Uterus (tissue), 4 donors: ENCODE measurements at places on chromosomes 11 and 22. TPM values are rescaled to one million over a fixed set of nuclear protein-coding genes. Genes with fewer than 3 reads are reported as not detected.

Gene MPST
- total RNA-seq = 40.8 TPM

Gene HTR3A
- total RNA-seq = not detected

Gene BAD
- 62.5 TPM for total RNA-seq

Gene TECTA
- 2.8 TPM for total RNA-seq

Gene MS4A15
- total RNA-seq = not detected

Gene MFRP
- total RNA-seq = not detected

- H3K27ac ChIP-seq = no peak overlapping the region
- no peaks in the 10 kb centered on the region for H3K36me3 ChIP-seq
- no peak for DNase-seq
- no peaks in the 10 kb centered on the region for H3K27me3 ChIP-seq
These were observed 192.5 kb upstream of the SNX19 start for GRCh38 chr11:131108760-131109159.

DNA sequence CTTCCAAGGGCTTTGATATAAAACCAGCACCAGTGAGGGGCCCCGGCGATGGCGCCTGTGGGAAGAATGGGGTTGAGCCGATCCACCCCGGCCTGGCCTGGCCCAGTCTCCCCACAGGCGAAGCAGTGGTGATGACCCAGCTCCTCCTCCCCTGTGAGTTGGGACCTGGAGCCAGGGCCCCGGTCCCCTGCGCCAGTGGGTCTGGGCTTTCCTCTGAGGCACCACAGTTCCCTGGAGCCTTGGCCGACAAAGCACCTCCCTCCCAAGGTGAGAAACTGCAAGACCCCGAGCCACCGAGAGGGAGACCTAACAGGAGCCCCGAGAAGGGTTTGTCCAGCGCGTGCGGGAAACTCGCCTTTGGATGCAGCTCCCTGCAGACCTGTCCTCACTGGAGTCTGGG, 942.9 kb downstream of the BRD1 start:
- no peaks in the 10 kb centered on the region for H3K27me3 ChIP-seq
- H3K27ac ChIP-seq = no peak overlapping the region
- DNase-seq = no peak
- no peaks in the 10 kb centered on the region for H3K36me3 ChIP-seq
- H3K4me1 ChIP-seq = no peaks in the 10 kb centered on the region

GRCh38 chr22:17217179-17217578, 2.1 kb downstream of the ADA2 start:
- H3K4me3 ChIP-seq = no peak overlapping the region
- H3K27ac ChIP-seq = no peak overlapping the region
- H3K4me1 ChIP-seq = no peaks in the 10 kb centered on the region
- no peaks in the 10 kb centered on the region for H3K27me3 ChIP-seq

DNA sequence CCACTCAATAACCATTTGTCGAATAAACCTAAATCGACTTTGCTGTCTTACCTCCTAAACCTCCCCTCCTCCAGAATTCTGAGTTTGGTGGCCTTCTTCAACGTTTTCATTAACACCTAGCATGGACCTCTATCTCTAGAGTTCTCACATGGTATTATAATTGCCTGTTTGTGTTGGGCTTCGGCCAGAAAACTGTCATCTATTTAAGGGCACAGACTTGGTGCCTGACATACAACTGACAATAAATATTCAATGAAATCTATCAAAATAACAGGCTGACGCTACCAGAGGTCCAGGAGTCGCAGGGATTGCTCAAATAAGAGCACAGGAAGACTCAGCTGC, 687 bp downstream of the ALKBH8 start:
- H3K27ac ChIP-seq = no peak overlapping the region
- no peaks in the 10 kb centered on the region for H3K27me3 ChIP-seq
- H3K4me3 ChIP-seq = peak overlapping the region; percentile 78
- no peaks in the 10 kb centered on the region for H3K36me3 ChIP-seq
- H3K4me1 ChIP-seq = no peaks in the 10 kb centered on the region

DNA sequence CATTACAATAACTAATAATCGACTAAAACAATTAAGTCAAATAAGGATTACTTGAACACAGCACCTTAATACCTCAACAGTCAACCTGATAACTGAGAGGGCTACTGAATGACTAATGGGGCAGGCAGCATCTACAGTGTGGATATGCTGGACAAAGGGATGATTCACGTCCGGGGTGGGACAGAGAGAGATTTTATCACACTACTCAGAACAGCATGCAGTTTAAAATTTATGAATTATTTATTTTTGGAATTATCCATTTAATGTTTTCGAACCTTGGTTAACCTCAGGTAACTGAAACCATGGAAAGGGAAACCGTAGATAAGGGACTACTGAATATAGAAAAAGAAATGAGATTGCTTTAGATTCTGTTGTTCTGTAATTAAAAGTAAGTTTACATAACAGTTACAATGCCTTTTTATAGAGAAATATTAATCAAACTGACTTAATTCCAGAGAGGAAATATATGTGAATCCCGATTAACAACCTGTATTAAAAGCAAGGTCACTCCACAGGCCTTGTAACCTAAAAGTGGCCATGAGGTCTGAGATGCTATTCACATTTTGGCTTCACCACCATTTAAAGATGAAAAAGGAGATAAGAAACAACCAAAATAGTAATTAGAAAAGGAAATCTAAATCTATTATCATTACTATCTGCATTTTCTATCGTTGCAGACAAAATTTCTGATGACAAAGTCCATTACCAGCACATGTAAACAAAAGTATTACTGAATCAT, 119.0 kb upstream of the TP53AIP1 start:
- H3K4me1 ChIP-seq = no peaks in the 10 kb centered on the region
- H3K27me3 ChIP-seq = no peaks in the 10 kb centered on the region
- no peak overlapping the region for H3K4me3 ChIP-seq
- H3K36me3 ChIP-seq = no peaks in the 10 kb centered on the region
- no peak for DNase-seq

GRCh38 chr22:47090591-47091245, 328.3 kb downstream of the TBC1D22A start:
- DNase-seq = peak; percentile 44
- no peaks in the 10 kb centered on the region for H3K4me1 ChIP-seq
- no peaks in the 10 kb centered on the region for H3K36me3 ChIP-seq
- H3K27me3 ChIP-seq = no peaks in the 10 kb centered on the region
- H3K27ac ChIP-seq = no peak overlapping the region
- peak overlapping the region; percentile 25 for H3K4me3 ChIP-seq

DNA sequence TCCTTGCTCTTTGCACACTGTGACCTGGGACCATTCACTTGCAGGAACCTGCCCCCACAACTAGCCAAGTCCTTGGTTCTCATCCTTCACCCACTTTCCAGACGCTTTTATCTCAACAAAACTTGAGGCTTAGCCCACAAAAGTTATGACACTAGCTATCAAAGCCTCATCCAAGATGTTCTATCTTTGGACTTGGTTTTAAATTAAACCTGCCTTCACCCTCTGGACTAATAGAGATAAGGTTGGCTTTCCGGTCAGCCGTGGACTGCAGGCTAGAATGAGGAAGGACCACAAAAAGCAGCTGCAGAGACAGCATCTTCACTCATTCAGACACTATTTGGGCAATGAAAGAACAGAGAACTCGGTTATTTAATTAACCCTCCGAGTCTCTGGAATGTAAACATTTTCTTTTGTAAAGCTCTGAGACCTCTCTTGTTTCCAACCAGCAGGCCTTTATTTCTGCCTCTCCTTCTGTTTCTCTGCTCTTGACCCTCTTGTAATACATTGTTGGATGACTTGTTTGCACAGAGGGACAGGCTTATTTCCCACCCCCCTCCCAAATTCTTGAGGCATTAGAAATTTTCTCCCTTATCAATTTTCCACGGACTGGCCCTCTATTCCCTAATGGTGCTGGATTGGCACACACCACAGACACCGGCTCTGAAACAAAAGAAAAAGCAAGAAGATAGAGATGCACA, 41.4 kb downstream of the ARL14EP start:
- H3K36me3 ChIP-seq = no peaks in the 10 kb centered on the region
- no peak overlapping the region for H3K4me3 ChIP-seq
- H3K4me1 ChIP-seq = no peaks in the 10 kb centered on the region
- H3K27me3 ChIP-seq = no peaks in the 10 kb centered on the region
- H3K27ac ChIP-seq = no peak overlapping the region

DNA sequence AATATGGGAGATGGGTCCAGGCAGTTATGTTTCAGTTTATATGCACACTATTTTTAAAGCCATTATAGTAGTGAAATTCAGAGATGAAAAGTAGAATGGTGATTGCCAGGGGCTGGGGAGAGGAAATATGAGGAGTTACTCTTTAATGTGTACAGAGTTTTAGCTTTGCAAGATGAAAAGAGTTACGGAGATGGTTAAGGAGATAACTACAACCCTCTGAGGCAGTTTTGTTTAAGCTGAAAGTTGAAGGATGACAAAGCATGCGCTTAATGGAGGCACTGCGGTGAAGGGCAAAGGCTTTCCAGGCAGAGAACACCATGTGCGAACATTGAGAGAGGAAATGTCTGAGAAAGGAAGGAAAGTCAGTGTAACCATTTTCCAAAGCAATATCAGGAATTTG, 18.2 kb upstream of the BMAL1 start:
- H3K27ac ChIP-seq = no peak overlapping the region
- no peaks in the 10 kb centered on the region for H3K4me1 ChIP-seq
- DNase-seq = no peak
- H3K4me3 ChIP-seq = no peak overlapping the region
- no peaks in the 10 kb centered on the region for H3K36me3 ChIP-seq
- no peaks in the 10 kb centered on the region for H3K27me3 ChIP-seq

DNA sequence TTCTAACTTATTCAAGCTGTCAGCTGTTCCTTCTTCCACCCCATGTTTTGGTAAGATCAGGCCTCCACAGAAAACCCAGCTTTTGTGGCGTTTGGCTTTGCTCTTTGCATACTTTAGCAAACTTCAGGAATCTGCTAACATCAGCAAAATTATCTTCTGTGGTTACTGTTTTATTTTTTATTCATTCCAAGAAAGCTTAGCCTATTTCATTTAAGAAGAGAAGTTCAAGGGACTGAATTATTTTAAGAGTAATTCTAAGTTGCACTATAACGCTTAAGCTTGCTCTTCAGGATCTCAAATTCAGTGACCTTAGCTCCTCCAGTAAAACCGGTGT, 1.1 kb downstream of the JHY start:
- H3K4me3 ChIP-seq = peak overlapping the region; percentile 43
- no peaks in the 10 kb centered on the region for H3K27me3 ChIP-seq
- H3K27ac ChIP-seq = peak overlapping the region; percentile 57
- H3K4me1 ChIP-seq = no peaks in the 10 kb centered on the region
- DNase-seq = no peak

DNA sequence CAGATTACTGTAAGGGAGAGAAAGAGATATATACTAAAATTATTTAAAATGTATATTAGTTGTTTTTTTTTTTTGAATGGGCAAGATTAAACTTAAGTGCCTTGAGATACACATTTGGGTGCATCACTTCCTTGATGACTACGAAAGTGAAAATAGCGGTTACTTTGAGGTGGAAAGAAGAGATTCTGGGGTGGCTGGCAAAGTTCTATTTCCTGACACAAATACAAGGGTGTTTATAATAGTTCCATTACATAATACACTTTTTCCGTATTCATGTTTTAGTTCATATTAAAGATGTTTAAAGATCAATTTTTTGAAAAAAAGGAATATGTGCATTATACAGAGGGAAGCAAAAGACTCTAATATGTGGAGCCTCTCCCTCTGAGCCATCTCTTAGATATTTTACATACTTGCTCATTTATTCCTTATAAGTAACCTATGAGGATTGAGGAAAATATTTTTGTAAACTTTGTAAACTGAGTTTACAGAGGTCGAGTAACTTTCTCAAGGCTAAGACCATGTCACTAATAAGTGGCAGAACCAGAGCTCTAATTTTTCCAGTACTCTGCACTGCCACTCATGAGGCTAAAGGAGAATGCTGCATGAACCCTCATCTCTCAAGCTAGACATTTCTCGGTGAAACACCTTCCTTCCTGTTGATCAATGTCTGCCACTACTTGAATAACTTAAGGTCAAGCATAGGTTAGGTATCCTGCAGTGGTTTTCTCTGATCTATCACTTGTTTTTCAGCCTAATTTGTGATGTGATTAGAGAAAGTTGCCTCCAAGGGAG, 58.6 kb downstream of the DDIAS start:
- no peak for DNase-seq
- no peaks in the 10 kb centered on the region for H3K36me3 ChIP-seq
- H3K4me3 ChIP-seq = no peak overlapping the region
- no peaks in the 10 kb centered on the region for H3K27me3 ChIP-seq
- H3K27ac ChIP-seq = no peak overlapping the region

DNA sequence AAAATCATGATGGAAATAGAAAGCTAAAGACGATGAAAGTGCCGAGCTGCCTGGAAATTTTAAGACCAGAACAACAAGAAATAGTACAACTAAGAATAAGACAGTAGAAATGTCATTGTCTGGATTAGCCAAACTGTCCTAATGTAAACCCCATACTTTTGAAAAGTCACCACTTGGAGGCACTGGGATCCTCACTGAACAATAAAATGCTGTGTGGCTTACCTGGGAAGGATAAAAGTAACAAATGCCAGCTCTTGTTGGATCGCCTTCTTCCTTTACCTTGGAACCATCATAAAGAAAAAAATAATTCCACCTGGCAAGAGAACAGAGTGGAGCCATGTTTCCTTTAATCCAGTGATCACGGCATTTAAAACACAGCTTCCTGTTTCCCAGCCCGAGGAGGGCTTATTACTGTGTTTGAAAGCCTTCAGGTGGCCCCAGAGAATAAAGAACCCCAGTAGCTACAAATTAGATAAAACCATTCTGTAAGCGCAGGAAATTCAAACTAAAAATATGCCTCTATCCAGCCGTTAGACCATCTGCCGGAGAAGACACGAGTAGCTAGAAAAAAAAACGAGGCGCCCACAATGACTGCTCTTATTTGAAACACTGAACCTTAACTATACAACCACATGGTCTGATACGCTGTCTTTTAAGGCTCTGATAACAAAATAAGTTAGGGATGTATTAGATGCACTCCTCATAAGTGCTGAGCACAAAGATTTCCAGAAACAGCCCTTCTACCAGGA, 4.4 kb downstream of the HPS4 start:
- no peak overlapping the region for H3K4me3 ChIP-seq
- H3K4me1 ChIP-seq = peaks cover 14% of the 10 kb centered on the region
- no peaks in the 10 kb centered on the region for H3K36me3 ChIP-seq
- peak overlapping the region; percentile 24 for H3K27ac ChIP-seq

- no peaks in the 10 kb centered on the region for H3K36me3 ChIP-seq
- peaks cover 8% of the 10 kb centered on the region for H3K4me1 ChIP-seq
- DNase-seq = no peak
- H3K4me3 ChIP-seq = peak overlapping the region; percentile 87
- no peaks in the 10 kb centered on the region for H3K27me3 ChIP-seq
These were observed 576 bp upstream of the SC5D start for GRCh38 chr11:121291896-121292494.

GRCh38 chr11:67564230-67564629, 19.4 kb upstream of the GSTP1 start:
- no peaks in the 10 kb centered on the region for H3K4me1 ChIP-seq
- H3K27ac ChIP-seq = peak overlapping the region; percentile 54
- no peak overlapping the region for H3K4me3 ChIP-seq
- H3K36me3 ChIP-seq = no peaks in the 10 kb centered on the region
- no peak for DNase-seq
- no peaks in the 10 kb centered on the region for H3K27me3 ChIP-seq

GRCh38 chr11:120279502-120279901, 39.6 kb downstream of the POU2F3 start:
- H3K4me3 ChIP-seq = no peak overlapping the region
- H3K27ac ChIP-seq = no peak overlapping the region
- no peaks in the 10 kb centered on the region for H3K27me3 ChIP-seq
- no peaks in the 10 kb centered on the region for H3K36me3 ChIP-seq

GRCh38 chr22:44680481-44680894, 21.5 kb upstream of the PRR5 start:
- no peak overlapping the region for H3K27ac ChIP-seq
- H3K27me3 ChIP-seq = no peaks in the 10 kb centered on the region
- H3K4me3 ChIP-seq = no peak overlapping the region
- DNase-seq = no peak
- H3K36me3 ChIP-seq = no peaks in the 10 kb centered on the region
- no peaks in the 10 kb centered on the region for H3K4me1 ChIP-seq
